Left colon (tissue), 2 donors: ENCODE measurements at places on chromosomes 5 and 9.

- DNase-seq, result no peak
Observed at GRCh38 chr5:138129347-138129746, 9.9 kb downstream of the NME5 start.

DNA sequence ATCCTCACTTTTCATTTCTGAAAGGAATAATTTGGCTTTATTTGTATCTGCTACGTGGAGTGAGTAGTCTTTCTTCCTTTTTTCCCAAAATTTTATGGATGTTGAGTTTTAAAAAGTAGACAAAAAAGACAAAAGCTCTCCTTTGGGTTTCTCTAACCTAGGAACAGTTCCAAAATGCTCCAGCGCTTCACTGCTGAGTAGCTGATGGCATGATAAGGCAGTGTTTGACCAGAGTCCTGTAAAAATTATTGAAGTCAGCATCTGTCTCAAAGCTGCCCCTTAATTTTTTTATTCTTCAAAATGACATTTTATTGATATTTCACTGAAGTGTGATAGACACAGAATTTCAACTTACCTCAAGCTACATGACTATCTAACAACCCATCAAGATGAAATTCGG, 219.0 kb downstream of the ADAMTSL1 start:
- no peak for DNase-seq

DNA sequence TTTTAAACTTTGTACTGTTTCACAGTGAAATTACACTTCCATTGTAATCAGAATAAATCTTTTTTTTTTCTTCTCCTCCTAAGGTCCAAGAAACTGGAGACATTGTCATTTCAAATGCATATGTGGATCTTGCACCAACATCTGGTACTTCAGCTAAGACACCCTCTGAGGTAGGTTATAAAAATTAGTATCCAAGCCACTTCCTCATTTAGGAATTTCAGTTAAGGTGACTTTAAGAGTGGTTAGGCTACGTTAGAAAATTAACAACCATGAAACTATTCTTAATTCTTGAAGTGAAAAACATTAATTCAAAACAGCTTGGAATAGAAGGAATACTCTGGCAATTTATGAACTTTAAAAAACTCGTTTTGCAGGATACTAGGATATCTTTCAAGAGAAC, 77.5 kb downstream of the HSD17B4 start:
- DNase-seq, result no peak

DNA sequence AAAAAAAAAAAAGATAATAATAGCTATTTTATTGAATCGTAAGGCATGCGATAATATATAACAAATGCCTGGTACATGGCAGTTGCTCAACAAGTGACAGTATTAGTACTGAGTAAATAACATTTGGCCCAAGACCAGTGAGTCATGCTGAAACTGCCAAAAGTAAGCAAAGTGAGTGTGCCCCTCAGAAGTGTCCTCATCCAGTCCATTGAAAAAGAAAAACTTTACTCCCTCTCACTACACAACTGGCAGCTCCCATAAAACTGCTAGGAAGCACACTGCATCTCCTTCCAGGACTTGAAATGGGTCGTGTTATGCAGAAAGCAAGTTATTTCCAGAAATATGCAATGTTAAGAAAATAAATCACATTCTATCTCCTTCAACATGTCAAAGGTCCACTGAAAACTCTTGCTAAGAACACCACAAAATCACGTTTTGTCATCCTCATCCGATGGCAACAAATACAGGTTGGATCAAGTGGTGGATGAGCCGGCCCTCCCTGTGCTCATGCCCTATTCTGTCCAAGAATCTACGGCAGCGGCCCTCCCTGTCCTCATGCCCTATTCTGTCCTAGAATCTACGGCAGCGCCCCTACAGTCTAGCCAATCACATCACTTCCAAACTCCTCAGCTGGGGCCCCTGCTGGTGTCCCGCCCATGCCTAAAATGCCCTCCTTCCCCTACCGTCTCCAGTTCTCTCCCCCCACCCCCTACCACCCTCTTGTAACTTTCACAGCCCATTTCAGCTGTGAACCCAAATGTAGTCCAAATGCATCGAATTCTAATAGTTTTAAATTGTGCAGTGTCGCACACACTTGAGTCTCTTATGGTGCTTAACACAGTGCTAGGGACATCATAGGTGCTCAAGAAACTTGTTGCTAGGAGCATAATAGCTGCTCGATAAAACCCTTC, 12.5 kb downstream of the PTCH1 start:
- DNase-seq, result no peak

DNA sequence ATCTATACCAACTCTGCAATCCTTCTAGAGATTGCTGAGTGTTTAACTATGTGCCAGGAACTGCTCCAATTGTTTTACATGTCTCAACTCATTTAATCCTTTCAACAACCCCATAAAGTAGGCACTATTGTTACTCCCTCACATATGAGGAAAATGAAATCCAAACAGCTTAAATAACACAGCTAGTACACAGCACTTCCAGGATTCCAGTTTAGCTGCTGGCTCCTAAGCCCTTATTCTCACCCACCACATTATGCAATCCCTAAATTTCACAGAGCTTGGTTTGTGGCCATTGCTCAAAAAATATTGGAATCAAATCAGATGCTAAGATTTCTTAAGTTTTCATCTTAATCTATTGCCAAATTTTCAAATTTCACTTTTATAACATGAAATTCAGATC, 84.9 kb downstream of the PRELID2 start:
- DNase-seq, result no peak

- DNase-seq, result no peak
Observed at GRCh38 chr5:56522960-56523359, 289.8 kb upstream of the ANKRD55 start.

DNA sequence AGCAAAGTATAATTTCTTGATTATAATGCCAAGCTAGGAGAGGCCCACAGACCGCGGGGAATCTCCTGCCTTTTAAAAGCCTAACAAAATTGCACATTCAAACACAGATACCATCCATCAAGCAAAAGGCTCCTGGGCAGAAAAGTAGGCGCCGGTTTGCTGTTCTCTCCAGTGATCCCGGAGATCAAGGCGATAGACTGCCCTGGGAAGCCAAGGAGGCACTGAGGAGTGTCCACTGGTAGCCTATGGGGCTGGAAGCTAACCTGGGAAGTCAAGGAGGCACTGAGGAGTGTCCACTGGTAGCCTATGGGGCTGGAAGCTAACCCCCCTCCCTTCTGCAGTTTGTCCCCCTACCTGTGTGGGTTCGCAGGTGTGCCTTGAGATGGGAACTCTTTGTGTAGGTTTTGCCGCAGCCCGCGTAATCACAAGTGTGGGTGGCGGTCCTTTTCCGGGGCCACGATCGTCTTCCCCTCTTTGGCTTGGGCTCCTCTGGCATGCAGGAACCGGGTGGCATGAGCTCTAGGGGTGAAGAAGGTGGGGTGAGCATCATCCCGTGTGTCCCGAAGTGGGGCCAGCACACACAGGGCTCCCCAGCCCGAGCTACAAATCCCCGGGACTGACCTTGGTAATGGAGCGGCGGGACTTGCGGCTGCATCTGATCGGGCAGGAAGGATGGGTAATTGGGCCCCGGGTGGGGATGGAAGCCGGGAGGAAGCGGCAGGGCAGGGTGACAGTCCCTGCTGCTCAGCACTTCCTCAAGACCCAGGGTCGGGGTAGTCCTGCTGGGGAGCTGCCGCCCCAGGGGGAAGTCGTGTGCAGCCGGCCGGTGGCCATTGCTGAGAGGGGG, 2.7 kb downstream of the KLF4 start:
- peak; percentile 33 for DNase-seq

DNA sequence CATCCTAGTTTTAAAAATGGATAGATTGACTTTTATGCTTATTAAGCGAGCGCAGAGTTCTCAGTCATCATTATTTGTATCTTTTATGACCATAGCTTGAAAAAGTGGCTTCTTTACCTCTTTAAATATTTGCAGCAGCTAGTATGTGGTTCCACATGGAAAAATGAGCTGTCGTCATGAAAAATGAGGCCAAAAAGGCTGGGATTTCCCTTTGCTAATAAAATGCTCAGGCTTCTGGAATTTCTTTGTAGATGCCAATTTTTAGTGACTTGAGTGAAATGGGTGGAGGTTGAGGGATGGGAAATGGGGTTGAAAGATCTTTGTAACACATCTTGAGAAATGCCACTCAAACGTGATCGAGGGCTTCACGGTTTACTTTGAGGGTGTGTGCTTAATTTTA, 35.2 kb downstream of the RAI14 start:
- no peak for DNase-seq

DNA sequence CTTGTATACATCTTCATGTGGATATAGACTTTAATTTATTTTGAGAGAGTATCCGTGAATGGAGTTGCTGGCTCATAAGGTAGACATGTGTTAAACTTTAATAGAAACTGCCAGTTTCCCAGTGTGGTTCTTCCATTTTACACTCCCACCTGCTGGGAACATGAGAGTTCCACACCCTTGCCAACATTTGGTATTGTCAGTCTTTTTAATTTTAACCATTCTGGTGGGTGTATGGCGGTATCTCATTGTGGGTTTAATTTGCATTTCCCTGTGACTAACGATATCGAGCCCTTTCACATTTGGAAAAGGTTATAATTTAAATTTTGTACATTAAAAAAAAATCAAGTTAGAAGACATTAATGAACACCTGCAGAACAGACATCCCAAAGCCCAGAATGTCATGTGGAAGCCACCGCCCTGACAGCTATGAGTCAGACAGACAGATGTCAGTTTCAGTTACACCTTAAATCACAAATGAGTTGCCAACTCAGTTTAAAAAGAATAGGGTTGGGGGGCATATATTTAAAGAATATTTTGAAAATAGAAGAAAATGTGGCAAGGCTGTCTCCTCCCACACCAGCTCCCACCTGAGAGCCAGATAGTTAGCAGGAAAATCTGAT, 36.9 kb downstream of the ANKRD33B start:
- DNase-seq, result no peak

DNA sequence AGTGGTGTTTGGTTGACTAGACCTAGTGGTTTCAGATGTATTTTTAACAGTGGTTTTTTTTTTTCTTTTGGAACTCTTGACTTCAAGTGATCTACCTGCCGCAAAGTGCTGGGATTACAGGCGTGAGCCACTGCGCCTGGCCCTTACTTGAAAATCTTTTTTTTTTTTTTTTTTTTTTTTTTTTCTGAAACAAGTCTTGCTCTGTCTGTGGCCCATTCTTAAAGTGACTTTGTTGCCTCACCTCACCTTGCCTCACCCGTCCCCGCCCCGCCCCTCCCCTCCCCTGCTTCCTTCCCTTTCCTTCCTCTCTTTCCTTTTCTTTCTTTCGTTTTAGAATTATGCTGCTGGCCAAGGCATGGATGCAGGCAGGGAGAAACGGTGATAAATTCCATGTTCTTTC, 26.0 kb downstream of the GPBP1 start:
- no peak for DNase-seq

GRCh38 chr9:73116031-73116430, 35.6 kb upstream of the ANXA1 start:
- DNase-seq, result no peak
